ENCODE measurements at places on chromosomes 1 and 21. TPM values are rescaled to one million over a fixed set of nuclear protein-coding genes. Genes with fewer than 3 reads are reported as not detected.

Gene WDR64
- total RNA-seq = not detected

DNA sequence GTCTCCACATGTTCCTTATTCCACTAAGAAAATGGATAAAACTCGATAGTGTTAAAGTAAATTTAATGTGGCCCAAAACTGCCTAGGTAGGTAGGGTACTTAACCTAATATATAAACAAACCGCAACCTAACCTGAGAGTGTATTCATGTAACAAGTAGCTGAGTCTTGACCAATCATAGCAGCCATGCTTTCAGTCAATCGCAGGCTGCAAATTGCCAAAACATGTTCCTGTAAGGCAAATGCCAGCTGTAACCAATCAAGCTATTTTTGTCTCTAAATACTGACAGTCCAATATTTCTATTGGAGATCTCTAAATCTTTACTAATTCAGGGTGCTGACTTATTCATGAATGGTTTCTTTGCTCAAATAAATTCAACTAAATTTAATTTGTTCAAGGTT is 3.1 kb upstream of the HMGCS2 start:
- H3K27ac ChIP-seq = no peak overlapping the region
- no peak overlapping the region for H3K4me3 ChIP-seq
- H3K4me1 ChIP-seq = no peaks in the 10 kb centered on the region
- no peaks in the 10 kb centered on the region for H3K27me3 ChIP-seq

Gene B3GALNT2
- total RNA-seq = 18.9 TPM

DNA sequence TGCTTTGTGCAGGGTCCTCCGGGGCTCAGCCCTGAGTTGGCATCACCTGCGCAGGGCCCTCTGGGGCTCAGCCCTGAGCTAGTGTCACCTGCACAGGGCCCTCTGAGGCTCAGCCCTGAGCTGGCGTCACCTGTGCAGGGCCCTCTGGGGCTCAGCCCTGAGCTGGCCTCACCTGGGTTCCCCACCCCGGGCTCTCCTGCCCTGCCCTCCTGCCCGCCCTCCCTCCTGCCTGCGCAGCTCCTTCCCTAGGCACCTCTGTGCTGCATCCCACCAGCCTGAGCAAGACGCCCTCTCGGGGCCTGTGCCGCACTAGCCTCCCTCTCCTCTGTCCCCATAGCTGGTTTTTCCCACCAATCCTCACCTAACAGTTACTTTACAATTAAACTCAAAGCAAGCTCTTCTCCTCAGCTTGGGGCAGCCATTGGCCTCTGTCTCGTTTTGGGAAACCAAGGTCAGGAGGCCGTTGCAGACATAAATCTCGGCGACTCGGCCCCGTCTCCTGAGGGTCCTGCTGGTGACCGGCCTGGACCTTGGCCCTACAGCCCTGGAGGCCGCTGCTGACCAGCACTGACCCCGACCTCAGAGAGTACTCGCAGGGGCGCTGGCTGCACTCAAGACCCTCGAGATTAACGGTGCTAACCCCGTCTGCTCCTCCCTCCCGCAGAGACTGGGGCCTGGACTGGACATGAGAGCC is 22.7 kb downstream of the COL6A1 start:
- peaks cover 45% of the 10 kb centered on the region for H3K36me3 ChIP-seq
- H3K27me3 ChIP-seq = no peaks in the 10 kb centered on the region
- H3K4me1 ChIP-seq = no peaks in the 10 kb centered on the region
- H3K27ac ChIP-seq = no peak overlapping the region

DNA sequence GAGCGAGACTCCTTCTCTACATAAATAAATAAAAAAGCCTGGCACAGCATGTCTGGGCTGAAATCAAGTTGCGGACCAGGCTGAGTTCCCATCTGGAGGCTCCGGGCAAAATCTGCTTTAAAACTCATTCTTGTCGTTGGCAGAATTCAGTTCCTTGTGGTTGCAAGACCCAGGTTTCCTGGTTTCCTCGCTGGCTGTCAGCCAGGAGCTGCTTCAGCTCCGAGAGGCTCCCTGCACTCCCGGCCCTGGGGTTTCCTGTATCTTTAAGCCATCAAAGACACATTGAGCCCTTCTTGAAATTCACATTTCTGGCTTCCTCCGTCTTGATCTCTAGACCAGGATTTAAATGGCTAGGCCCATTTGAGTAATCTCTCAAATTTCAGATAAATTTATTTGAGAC is 20.6 kb upstream of the SCCPDH start:
- H3K27me3 ChIP-seq = no peaks in the 10 kb centered on the region
- no peak overlapping the region for H3K27ac ChIP-seq
- H3K36me3 ChIP-seq = no peaks in the 10 kb centered on the region
- no peak overlapping the region for H3K4me3 ChIP-seq

- no peaks in the 10 kb centered on the region for H3K27me3 ChIP-seq
- H3K36me3 ChIP-seq = peaks cover 32% of the 10 kb centered on the region
- DNase-seq = no peak
- H3K4me3 ChIP-seq = peak overlapping the region; percentile 38
Observed at GRCh38 chr1:44808938-44809917, 905 bp downstream of the BTBD19 start.

Gene OR2L13
- total RNA-seq = not detected

Gene FRRS1
- 3.4 TPM for total RNA-seq

DNA sequence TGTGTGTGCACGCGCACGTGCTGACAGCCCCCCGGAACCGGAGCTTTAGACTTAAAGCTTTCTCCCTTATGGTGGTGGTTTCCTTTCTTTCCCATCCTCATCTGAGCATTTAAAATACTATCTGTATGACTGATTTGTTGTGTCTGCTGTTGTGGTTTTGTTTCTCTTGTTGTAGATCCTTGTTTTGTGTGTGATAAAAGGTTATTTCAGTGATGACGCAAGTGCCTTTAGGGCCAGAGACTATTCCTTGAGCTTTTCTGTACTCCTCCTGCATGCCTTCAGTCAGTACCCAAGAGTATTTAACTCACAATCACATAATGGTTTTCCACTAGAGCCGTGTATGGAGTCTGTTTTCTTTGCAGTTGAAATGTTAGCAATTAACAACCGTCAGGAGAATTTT is 45.4 kb downstream of the LCA5L start:
- peaks cover 14% of the 10 kb centered on the region for H3K36me3 ChIP-seq
- H3K4me3 ChIP-seq = no peak overlapping the region
- H3K27me3 ChIP-seq = no peaks in the 10 kb centered on the region

Gene CD247
- total RNA-seq = 0.79 TPM

Gene C1orf105
- 18.0 TPM for total RNA-seq

Gene MAP1LC3C
- total RNA-seq = not detected

DNA sequence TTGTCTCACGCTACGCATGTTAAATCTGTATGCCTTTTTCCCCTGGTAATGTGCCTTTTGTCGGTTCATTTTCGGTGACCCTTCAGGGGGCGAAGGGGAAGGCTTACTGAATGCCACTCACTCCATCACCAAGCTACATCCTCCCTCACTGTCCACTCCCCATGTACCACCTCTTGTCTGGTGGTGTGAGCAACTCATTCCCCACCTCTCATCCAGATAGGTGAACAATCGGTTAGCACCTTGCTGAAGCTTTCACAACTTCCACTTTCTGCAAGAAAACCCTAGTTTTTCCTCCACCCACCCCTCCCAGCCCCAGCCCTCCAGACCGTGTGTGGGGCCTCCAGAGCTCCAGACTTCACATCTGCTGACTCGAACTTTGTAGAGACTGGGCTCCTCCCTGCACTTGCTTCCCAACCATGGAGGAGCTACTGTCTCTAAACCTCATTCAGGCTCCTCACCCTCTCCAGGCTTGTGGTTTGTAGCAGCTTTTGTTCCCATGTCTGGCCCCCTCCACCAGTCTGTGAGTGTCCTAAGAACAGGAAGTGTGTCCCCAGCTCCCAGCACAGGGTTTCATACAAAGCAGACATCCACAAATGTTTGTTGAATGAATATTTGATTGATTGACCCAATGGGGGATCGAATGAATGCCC is 48.4 kb upstream of the RUNX3 start:
- H3K4me1 ChIP-seq = no peaks in the 10 kb centered on the region
- no peak overlapping the region for H3K4me3 ChIP-seq
- no peaks in the 10 kb centered on the region for H3K27me3 ChIP-seq
- no peak for DNase-seq
